ENCODE measurements at places on chromosomes 13 and 19.

GRCh38 chr13:59303433-59303832, 860.3 kb downstream of the DIAPH3 start:
- no peak for DNase-seq

DNA sequence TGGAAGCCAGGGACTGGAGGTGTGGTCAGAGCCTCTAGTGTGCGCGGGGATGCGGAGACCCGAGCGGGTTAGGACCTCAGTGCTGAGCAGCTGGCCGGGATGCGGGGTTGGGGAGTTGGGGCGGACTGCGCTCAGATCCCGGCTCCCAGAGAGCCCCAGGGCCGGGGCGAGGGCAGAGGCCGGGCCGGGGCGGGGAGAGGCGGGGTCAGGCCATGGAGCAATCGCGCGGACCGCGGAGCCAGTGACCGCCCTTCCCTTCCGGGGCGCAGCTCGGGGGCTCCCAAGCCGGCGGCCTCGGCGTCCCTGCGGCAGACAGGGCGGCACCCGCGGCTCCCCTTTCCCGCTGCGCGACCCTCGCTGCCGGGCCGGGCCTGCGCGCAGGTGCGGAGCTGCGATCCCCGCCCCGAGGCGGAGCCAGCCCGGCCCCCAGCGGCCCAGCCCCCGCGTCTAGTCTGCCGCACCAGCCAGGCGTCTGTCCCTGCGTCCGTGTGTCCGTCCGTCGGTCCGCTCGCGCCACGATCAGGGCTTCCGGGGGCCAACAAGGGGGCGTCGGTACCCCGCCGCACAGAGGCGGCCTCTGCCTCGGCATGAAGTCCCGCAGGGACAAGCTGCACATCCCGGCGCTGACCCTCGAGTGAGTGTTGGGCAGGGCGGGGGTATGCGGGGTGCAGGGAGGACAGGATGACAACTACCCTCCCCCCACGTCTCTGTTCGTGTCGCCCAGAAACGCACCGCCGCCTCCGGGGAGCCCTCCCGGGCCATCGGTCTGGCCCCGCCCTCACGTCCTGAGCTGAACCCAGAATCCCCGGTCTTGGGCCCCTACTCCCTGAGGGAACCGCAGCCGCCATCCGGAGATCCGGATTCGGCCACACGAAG, 12.4 kb downstream of the MAST3 start:
- DNase-seq = no peak

DNA sequence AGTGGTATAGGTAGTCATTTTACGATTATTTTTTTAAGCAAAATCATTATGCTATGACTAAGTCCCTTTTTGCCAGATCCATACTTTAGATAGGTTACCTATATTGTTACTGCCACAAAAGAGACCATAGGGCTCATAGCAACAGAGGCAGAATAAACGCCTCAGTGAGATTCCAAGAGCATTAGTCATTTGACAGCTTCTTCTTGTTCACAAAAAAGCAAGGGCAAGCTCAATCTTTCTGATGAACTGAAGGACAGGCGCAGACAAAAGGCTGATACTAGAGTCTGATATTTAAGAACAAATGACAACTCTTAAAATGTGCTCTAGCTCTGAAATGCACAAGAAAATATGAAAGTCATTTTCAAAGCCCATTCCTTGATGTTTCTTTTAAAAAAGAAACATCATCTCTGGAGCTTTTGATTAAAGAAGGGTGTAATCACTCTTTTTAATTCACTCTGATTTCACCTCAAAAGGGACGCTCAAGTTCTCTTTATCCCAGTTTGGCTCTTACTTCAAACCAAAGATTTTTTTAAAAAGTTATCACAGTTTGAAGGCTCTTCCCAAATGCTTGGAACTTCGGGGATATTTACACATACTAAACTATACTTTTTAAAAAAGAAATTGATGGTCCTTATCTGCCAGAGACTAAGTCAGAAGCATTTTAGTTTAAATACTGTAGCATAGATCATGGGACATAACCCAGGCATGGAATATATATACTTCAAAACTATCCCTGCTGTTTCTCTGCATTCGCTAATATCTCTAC, 187.2 kb downstream of the EFNB2 start:
- no peak for DNase-seq

DNA sequence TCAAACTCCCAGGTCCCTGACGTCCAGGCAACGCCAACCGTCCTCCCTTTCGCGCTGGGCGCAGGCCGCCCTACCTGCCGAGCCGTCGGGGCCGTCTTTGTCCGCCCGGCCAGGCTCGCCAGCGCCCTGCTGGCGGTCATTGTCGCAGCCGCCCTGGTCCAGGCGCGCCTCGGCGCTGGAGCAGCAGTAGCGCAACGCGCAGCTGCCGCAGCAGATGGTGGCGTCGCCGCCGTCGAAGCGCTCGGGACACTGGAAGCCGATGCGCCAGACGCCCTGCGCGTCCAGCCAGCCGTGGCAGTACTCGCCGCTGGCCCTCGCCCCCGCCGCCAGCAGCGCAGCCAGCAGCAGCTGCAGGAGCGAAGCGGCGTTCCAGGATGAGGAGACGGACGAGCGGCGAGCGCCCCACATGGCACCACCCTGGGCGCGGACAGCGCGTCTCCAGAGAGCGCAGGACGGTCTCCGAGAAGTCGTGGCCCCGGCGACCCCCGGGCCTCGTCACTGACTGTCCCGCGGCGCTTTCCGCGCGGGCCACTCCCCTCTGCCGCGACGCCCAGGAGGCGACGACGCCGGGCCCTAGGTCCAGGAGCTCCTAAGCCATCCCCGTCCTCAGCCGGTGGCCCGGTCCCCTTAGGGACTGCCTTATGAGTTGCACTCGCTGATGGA, 1.1 kb downstream of the SHISA2 start:
- DNase-seq = peak; percentile 77

- DNase-seq = peak; percentile 40
Observed at GRCh38 chr13:47168066-47168465, 271.2 kb upstream of the HTR2A start.

DNA sequence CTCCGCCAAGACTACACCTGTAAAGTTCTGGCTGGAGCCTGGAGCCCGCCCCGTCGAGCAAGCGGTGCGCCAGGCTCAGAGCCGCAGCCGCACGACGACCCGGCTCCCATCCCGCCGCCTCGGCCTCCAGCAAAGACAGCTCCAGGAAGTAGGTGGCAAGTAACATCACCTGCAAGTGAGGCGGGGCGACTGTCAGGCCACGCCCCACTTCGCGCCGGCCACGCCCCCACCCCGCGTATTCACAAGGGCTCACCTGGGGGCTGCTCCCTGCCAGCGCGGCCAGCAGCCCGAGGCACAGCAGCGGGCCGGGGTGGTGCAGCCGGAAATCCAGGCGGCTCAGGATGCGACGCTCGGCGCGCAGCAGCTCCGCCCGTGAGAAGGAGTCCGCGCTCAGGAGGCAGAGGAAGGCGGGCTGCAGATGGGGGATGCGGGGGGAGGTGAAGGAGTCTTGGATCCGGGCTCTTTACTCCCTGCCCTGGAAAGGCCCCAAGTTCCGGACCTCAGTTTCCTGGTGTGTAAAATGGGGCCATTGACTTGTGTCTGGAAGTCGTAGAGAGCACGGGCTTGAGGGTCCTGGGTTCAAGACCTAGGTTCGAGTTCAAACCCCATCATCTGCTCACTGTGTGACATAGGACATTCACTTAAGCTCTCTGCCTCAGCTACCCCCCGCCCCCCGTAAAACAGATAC, 3.2 kb downstream of the CCNP start:
- no peak for DNase-seq

DNA sequence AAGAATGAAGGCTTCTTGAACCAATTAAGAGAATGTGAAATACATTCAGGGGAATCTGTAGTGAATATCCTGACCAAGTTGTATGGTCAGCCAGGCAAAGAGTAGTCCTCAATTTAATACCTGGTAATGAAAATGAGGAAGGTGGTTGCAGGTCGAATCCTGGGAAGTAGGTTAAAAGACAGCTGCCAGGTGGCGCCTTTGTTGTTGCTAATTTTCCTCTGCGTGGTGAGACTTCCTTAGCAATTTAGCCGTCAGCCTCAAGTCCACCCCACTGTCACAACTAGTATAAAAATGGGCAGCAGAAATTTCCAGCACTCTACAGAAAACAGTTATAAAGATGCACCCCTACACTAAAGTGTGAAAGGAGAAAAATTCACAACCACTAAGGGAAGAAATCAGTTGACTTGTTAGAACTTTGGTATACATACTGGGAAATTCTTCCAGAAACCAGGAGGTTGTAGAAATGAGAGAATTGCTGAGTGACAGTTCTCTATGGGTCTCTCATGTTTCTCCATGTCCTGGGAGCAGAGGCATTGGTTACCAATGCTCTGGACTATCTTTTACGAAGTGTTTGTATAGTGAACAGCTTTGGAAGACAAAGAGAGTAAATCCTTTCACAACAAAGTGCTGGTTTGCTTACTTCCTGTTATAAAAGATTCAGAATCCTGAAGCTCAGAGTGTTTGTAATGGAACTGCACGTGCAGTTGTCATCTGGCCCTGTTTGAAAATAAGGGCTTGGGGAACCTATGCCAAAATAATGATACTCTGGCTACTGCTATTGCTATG, 235.9 kb downstream of the NHLRC3 start:
- peak; percentile 57 for DNase-seq

GRCh38 chr13:114015111-114015968, 41.5 kb upstream of the C13orf46 start:
- peak; percentile 87 for DNase-seq

GRCh38 chr13:32660227-32660626, 74.0 kb downstream of the PDS5B start:
- DNase-seq = no peak

DNA sequence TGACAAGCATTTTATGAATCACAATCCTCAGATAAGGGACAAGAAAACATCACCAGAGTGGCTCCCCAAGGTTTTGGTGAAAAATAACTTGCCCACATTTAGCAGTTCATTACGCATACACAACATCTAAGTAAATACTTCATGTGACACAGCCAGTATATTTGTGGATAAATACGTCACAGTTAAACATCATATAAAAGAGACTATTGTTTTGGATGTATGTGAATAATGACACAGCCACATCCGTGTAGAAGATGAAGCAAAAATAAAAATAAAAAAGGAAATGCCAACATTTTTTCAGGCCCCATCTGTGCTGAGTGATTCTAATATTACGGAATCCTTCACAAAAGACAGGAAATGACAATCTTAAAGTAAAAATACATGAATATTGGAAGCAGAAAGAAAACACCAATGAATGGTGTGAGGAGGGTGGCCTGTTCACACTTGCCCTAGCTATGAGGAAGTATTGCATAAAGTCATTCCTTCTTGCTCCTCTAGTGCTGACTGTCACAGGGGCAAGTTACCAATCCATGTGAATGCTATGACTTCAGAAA, 457.1 kb downstream of the KLF12 start:
- peak; percentile 36 for DNase-seq

GRCh38 chr19:32917616-32917996, 48.0 kb upstream of the SLC7A9 start:
- DNase-seq = no peak

- peak; percentile 15 for DNase-seq
Observed at GRCh38 chr19:10819124-10820060, 16.6 kb downstream of the TMED1 start.

DNA sequence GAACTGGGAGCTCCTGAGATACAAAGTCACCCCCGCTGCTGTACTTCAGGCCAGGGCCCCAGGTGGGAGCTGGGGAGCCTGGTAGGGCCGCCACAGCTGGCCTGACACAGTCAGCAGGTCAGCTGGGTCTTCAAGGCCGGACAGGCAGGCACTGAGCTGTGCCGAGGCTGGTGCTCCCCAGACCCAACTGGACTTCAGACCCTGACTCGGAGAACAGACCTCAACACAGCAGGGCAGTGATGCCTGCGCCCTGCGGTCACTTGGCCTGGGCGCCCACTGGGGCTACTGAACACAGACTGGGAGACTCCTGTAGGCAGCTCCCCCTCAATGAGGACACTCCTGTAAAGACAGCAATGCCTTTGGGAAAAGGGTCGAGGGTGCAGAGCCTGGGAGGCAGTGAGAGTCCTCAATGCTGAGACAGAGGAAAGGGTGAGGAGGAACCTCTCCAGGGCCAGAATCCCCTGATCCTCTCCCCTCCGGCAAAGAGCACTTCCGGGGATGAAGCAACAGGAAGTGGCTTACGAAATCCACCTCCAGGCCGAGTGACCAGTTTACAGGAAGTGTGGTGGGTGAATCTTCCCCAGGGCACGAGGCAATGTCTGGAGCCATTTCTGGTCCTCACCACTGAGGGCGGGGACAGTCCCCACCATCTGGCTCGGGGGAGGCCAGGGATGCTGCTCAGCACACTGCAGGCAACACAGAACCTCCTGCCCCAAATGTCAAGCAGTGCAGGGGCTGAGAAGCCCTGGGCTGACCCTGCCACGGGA, 40.8 kb upstream of the ISYNA1 start:
- peak; percentile 88 for DNase-seq

DNA sequence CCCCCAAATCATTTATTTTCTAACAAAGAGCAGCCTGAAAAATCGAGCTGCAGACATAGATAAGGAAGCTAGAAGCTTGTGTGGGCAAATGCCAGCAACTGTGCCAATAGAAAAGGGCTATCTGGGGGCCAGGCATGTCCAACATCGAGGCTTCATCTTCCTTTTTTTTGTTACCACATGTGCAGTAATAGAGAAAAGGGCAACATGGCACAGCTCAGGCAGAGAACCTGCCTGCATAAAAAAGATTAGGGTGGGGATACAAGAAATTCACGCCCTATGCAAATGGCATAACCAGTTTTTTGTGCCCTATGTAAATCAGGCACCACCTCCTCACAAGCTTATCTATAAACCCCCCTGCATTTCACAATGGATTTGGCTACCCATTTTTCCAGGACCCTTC, 60.4 kb upstream of the ABCC4 start:
- DNase-seq = no peak

DNA sequence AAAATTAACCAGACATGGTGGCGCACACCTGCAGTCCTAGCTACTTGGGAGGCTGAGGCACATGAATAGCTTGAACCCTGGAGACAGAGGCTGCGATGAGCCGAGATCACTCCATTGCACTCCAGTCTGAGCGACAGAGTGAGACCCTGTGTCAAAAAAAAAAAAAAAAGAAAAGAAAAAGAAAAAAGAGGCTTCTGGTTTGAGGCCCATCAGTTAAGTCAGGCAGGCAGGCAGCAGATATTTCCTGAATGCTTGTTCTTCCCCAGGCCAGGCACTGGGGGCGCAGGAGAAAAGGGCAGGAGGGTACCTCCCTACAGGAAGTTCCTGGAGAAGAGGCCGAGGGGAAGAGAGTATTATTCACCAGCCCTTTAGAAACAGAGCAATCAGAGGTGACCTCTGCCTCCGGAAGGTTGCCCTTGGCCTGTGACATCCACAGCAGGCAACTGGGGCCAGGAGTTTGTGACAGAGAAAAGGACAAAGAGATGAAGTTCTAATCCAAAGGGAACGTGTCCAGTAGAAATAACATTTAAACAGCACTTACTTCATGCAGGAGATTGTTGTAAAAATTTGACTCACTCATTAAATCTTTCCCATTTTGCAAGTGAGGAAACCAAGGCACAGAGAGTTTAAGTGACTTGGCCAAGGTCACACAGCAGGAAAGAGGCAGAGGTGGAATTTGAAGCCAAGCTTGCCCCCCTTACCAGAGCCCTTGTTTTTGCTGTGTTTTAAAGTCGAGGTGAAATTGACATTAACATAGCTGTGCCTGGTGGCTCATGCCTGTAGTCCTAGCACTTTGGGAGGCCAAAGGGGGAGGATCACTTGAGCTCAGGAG, 4.3 kb upstream of the RLN3 start:
- DNase-seq = peak; percentile 49

DNA sequence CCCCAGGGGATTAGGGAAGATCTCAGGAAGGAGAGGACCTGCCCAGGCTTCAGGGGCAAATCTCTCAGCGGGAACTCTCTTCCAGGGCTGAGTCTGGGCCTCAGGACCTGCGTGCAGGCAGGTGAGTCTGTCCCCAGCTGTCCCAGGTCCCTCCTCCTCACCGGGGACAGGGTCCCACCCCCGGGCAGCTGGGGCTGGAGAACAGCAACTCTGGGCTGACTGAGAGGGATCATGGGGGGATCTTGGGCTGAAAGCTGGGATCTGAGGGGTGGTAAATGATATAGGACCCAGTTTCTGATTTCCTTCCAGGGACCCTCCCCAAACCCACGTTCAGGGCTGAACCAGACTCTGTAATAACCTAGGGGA, 14.3 kb downstream of the LILRA1 start:
- no peak for DNase-seq

Data from muscle of leg (tissue), 16 donors.